ENCODE measurements at places on chromosomes 5 and 9.

- no peak for DNase-seq
Measured at GRCh38 chr5:119346394-119346793, 9.4 kb upstream of the TNFAIP8 start.

DNA sequence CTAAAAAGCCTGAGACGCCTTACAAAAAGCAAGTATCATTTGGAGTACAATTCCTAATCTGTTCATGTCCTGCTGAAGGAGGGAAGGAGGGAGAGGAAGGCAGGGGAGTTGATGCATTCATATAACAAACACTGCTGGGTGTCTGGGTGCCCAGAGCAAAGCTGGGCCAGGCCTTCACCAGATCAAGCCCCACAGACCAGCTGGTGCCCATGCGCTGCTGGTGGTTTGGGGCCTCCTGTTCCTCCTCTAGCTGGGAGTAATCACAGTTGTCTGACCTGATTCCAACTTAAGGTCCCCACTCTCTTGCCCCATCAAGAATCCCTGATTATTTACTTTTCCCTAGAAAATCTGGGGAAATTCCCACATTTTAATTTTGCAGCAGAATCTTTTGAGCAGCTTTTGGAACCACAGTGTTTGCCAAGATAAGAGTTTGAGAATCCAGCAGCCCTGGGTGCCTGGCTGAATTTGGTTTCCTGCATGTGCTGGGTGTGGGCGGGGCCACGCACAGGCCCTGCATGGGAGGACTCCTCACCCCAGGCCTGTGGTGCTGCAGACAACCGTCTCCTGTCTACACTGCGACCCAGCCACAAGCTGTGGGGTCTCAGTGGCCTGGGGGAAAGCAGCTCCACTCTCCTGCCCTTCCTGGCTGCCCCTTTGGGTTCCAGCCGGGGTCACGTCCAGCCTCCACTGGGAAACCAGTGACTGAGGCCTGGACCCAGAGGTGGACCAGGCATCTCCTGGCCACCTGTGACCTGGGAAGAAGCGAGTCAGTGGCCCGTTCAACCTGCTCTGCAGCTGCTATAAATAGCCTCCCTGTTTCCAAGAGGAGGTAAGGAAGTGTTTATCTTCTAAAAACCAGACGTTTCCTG, 47.5 kb downstream of the NEURL1B start:
- no peak for DNase-seq

GRCh38 chr5:135138116-135138850, 104.3 kb upstream of the PITX1 start:
- no peak for DNase-seq

- no peak for DNase-seq
Measured at GRCh38 chr5:171750311-171750788, 35.3 kb upstream of the SMIM23 start.

DNA sequence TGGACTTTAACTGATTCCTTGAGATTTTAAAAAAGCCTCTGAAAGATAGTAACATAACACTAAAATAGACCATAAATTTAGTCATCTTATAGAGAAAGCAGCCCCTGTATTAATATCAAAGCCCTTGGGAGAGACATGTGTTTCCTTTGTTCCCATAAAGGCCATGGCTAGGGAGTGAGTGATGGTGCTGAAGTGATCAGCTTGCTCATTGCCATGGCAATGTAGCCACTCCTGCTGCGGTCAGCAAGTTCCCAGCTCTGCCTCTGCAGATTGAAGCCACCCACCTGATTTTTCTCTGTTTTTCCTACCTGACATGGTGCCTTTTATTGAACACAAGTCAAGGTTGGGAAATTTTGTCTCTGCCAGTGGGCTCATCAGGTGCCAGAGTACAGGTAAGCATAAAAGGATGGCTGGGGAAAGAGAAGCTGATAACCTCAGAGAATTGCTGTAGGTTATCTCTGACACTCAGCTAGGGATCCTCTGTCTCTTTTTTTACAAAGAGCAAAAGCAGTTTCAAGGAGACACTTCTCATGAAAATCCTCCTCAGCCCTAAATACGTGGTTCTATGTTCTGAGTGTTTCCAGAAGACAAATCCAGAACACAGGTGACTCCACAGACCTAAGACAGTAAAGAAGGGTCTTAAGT, 296.3 kb upstream of the NMUR2 start:
- no peak for DNase-seq

GRCh38 chr9:34047864-34048726, 592 bp downstream of the UBAP2 start:
- DNase-seq, result no peak

- no peak for DNase-seq
Measured at GRCh38 chr9:124298646-124299235, 41.0 kb downstream of the NEK6 start.

- no peak for DNase-seq
Measured at GRCh38 chr5:104146652-104147051, 584.1 kb upstream of the NUDT12 start.

DNA sequence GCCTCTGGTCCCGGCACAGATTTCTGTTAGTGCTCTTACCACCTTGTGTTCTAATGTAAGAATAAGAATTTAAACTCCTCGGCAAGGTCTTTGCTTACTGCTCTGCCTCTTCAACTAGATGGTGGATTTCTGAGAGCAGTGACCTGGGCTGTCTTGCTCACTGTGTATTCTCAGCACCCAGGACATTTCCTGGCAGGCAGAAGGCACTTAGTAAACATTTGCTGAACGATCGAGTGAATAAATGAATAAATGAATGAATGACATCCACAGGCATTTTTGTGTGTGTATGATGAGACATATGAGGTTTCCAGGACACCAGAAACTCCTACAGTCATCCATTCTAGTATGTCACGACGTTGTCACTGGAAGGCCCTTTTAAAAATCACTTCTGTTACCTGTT, 143.2 kb downstream of the BOD1 start:
- no peak for DNase-seq

GRCh38 chr5:148904440-148904839, 78.0 kb downstream of the ADRB2 start:
- no peak for DNase-seq

DNA sequence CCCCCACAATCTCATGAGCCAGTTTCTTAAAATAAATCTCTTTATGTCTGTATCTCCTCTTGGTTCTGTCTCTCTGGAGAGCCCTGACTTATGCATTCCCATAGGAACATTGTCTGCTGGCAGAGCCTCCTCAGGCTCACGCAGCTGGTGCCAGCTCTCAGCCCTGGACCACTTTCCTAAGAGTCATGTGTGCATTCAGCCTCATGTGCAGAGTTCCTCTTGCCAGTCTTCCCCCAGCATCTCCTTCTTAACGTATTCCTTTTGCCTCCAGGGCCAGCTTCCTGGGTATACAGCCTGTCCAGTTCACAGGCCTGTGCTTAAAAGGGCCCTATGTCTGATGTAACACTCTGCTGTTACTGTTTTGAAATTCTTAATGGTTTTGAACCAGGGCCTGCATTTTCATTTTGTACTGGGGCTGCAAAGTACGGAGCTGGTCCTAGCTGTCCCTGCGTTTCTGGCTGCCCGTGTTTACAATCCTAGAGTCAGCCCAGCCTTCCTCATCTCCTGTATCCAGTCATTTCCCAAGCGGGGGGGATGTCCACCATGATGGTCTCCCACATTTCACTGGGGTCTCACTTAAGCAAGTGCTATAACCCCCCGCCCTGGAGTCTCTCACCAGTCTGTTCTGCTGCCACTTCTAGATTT, 18.1 kb downstream of the ANKRD33B start:
- DNase-seq, result no peak

GRCh38 chr5:61281686-61282085, 50.4 kb upstream of the ZSWIM6 start:
- DNase-seq, result no peak

DNA sequence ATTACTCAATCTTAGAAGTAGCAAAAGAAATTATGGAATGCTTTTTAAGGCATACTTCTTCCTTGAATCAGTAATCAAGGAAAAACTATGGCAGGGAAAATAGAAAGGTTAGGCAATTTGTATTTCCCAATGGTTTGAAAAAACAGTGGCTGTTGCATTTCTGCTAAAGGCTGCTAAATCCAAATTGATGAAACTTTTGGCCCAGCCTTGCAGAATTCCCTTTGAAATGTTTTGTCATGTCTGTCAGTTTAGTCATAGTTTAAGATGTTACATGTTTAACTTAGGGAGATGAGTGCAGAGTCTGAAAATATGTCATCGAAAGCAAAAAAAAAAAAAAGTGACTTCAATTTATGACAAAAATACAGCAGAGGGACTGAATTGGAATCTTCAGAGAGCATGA, 878.9 kb upstream of the WWC1 start:
- no peak for DNase-seq

DNA sequence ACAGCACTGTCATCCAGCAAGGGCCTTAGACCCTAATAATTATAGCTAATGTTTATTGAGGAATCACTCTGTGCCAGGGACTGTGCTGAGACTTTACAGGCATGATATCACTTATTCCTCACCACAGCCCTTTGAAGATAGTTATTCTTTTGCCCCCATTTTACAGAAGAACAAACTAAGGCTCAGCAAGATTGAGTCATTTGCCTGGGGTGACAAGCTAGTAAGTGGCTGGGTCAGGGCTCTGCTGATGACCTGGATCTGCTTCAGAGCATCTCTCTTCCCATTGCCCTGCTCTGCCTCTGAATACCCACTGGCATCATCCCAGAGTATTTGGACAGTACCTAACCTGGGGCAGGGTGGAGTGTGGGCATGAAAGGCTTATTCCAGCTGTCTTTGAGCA, 11.8 kb downstream of the JADE2 start:
- no peak for DNase-seq

- DNase-seq, result no peak
Measured at GRCh38 chr9:76153902-76154629, 240.2 kb downstream of the RFK start.

DNA sequence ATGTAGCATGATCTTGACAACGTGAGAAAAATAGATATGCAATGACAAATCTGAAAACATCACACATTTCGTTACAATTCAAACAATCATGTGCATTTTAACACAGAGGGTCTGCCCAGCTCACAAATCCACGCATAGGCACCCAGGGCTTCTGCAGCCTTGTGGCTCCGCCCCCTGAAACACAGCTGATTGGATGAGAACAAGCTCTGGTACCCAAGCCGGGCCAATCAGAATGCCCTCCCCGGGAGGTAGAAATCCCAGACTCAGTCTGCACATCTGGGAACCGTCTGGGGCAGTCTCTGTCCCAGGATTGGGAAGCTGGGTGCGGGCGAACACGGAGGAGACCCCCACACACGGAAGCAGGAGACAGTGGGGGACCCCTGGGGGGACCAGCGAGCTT, 137.5 kb downstream of the GAPVD1 start:
- DNase-seq, result no peak

DNA sequence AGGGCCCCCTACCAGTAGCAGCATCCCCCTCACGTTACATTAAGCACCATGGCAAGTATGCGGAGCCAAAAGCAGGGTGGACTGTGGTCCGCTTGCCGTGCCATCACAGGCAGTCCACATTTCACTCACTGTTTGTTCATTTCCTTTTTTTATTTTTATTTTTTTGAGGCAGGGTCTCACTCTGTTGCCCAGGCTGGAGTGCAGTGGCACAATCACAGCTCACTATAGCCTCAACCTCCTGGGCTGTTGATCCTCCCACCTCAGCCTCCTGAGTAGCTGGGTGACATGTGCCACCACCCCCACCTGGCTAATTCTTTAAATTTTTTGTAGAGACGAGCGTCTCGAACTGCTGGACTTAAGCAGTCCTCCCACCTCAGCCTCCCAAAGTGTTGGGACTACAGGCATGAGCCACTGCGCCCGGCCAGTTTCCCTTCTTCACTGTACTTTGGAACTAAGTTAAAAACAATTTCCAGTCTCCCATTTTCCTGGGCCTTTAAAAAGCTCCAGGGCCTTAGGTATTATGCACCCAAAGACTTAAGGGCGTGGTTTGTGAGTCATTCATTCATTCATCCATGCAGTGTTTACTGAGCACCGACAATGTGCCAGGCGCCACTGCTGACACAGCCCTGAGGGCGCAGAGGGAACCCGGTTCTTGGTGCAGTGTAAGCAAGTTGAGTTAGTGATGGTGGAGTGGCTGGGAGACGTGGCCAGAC, 19.9 kb downstream of the PRRX2 start:
- DNase-seq, result no peak

GRCh38 chr9:129163753-129164152, 14.3 kb downstream of the IER5L start:
- no peak for DNase-seq

DNA sequence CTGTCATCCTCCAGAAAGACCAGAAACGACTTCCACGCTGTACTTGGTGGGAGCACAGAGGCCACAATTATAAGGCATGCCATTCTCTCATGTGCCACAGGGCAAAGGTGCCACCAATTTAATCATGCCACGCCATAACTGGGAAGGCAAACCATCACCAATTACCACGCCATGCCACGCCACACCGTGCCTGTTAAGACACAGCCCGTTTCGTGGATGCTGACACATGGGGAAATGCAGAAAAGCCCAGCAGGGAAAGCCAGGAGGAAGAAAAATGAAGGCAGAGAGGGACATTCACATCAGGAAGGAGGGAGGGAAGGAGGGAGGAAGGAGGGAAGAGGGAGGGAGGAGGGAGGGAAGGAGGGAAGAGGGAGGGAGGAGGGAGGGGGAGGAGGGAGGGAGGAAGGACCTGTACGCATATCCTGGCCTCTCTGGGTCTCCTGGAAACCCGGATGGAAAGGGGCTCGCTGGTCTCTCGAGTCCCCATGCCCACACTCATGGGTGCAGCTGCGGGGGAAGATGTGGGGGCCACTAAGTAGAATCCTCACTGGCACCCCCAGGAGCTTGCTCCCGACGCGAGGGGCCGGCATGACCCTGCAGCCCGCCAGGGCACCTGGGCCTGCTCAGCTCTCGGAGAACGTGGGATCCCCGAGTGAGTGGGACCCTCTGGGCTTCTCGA, 61.7 kb upstream of the UBAC1 start:
- DNase-seq, result no peak

DNA sequence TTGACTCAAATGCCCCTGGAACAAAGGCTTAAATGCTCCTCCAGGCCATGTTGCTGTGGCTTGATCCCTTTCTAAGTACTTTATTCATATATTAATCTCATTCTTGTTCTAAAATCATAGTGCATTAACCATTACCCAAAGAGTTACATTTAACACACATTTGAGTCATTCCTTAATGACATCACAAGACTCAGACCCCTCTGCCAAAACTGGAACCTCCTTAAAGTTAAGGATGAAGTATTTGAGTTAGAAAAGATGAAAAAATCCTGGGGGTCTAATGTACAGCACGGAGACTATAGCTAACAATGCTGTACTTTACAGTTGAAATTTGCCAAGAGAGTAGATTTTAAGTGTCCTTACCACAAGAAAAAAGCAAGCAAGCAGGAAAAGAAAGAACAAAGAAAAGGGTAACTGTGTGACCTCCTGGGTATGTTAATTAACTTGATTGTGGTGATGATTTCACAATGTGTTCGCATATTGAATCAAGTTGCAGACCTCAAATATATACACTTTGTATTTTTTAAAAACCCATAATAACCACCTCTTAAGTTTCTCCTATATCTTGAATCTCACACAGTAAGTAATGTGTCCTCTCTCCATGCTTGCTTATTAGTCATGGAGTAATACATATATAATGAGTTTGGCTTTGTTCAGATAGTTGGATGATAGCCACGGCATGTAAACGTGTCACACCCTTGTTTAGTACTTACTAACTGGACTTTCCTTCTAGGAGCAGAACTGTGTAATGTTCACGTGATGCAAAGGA, 376.9 kb downstream of the SEMA5A start:
- no peak for DNase-seq

Measured in NCI-H2107 (cell line).